ENCODE measurements at places on chromosomes 16 and 17. TPM values are rescaled to one million over a fixed set of nuclear protein-coding genes. Genes with fewer than 3 reads are reported as not detected.

- peak; percentile 39 for DNase-seq
Observed at GRCh38 chr16:48014349-48015135, 141.3 kb downstream of the ABCC12 start.

DNA sequence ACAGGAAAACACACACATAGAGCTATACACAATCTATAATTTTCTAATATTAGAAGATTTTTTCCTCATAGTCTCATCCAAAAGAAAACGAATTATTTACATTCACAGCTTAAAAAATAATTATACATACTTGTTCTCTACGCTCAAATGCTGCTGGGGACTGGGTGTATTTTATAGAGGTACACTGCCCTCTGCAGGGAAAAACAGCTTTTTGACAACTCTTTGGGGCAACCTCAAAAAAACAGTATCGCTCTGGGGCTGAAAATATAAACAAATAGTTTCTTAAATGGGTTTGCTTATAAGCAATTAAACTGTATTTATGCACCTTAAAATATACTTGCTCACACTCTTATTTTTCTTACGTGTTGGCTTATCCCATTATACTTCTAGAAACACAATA is 261.8 kb upstream of the PSMD7 start:
- DNase-seq, result peak; percentile 32

DNA sequence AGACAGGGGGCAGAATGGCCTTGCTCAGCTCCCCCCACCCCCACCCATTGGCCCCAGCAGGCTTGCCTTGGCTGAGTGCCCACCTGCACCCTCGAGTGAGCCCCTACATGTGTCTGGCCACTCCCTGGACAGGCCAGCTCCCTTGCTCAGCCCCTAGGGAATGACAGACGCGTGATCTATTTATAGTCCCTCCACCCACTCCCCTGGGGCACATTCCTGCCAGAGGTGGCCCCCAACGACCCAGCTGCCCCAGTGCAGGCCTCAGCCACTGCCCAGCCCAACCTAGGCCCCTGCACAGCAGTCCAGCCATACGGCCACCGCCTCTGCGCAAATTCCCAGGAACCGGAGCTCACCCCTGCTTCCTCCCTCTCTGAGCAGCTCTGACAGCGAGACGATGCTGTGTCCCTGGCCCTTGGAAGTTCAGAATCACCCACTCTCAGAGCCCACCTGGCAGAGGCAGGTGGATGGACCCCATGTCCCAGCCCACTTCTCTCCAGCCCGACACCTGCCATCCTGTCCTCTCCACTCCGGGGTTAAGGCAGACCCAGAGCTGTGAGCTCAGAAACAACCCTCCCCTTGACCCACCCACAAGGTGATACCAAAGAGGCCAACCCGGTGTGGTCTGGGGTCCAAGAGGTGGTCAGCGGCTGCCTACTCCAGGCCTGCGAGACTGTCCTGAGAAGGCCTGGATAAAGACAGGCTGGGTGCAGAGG is 11.5 kb upstream of the P2RX1 start:
- no peak for DNase-seq

DNA sequence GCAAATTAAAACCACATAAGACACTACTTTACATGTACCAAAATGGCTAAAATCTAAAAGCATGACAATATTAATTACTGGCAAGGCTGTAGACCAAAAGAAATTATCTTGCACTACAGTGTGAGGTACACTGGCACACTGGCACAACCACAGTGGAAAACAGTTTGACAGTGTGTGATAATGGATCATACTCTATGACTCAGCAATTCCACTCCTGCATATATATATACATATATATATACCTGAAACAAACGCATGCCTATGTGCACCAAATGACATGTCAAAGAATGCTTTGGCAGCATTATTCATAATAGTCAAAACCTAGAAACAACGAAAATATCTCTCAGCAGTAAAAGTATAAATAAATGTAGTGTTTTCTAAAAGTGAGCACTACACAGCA is 4.6 kb upstream of the DYNLRB2 start:
- DNase-seq, result no peak

DNA sequence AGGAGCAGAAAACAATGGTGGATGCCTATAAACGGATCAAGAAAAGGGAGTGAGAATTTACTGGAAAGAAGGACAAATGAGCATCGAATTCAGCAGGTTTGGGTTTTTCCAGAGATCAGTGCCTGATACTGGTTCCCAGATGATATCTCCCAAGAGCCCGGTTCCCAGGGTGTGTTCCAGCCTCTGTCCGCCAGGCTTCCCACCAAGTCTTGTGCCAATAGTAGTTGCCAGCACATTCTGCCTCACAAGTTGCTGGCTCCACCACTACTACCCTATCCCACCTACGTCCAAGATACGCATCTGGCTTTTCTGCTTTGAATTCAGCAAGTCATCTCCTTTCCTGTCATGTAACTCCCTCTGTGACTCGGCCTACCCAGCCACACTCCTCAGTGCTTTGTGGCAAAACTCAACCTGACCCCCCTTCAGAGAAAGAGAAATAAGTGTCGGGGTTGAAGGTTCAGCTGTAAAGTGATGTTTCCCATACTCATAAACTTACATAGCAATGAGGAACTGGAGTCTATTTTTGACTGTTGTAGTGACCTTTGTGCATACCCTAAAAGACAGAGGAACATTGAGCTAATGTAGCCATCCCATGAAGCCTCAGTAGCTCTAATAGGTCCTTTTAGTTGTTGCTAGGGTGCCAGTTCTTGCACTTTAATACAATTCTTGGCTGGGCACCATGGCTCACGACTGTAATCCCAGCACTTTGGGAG is 277.0 kb downstream of the IRX3 start:
- no peak for DNase-seq

- peak; percentile 4 for DNase-seq
Observed at GRCh38 chr17:13813347-13814240, 211.9 kb upstream of the HS3ST3A1 start.

GRCh38 chr17:34728771-34729310 is 149.5 kb downstream of the TMEM132E start:
- peak; percentile 70 for DNase-seq

DNA sequence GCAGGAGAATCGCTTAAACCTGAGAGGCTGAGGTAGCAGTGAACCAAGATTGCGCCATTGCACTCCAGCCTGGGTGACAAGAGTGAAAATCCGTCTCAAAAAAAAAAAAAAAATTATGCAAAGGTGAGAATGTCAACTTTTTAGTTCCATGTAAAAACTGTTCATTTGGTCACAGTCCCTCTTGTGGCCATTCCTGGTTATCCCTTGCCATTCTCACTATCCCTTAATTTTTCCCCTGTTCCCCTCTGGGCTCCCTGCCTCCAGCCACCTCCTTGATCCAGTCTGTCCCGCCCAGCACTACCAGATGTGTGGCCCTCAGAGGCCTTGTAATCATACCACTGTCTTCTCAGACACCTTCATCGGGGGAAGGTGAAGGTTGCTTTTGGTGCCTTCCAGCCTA is 23.4 kb downstream of the DCAF7 start:
- peak; percentile 27 for DNase-seq

DNA sequence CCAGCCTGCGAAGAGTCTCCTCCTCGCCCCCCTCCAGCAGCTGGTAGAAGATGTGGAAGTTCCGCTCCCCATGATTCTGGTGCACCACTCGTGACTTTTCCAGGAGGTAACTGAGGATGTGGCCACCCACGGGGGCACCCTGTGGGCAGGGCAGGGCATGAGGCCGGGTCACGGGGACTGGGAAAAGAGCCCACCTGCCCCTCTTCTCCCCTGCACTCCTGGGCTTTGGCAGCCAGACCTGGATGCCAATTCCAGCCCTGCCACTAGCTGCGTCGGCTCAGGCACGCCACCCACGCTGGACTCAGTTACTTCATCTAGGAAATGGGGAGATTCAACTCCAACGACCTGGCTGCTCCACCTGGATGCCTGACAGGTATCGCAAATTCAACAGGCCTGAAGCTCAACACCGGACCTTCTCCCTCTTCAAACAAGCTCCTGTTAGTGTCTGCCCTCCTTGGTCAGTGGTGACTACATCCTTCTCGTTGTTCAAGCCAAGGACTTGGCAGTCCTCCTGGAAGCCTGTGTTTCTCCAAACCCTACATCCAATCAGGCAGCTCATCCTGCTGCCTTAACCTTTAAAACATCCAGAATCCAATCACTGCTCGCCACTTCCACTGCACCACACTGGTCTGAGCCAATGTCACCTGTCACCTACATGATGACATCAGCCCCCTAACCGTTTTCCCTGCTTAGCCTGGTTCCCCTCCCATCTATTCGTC is 11.6 kb downstream of the MYO1C start:
- no peak for DNase-seq

GRCh38 chr16:28104404-28104803 is 40.9 kb upstream of the GSG1L start:
- no peak for DNase-seq

DNA sequence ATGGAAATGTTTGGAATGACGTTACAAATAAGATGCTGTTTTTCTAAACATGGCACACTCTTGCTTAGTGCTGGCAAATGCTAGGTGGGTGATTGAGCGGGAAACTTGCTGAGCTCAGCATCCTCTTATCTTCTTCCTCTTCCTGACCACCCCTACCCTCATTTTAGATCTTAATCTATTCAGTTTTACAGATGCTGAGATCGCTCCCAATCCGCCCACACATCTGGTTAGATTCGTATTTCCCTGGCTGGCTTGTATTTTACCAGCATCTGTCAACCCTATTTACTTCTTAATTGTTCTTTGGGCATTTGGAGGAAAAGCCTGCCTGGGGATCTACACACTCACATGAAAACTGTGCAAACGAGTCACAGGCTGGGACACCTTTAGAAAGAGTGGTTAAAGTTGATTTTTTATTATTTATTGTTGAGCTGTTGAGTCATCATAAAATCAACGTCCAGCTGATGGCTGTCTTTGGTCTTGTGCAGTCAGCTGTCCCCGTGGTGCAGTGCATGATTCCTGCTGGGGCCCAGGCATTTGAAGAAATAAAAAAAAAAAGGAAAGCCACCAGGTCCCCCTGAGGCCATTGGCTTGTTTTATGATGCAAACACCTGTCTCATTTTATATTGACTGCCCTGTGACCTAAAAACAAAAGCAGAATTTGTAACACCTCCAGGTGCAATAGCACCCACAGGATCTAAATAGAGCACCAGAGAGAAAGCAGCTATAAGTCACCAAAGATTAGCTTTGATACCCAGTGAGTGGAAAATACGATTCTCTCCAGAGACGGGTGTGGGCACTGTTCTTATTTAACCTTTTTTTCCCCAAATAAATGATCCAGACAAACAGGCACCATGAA is 258.6 kb downstream of the HS3ST3B1 start:
- DNase-seq, result no peak

DNA sequence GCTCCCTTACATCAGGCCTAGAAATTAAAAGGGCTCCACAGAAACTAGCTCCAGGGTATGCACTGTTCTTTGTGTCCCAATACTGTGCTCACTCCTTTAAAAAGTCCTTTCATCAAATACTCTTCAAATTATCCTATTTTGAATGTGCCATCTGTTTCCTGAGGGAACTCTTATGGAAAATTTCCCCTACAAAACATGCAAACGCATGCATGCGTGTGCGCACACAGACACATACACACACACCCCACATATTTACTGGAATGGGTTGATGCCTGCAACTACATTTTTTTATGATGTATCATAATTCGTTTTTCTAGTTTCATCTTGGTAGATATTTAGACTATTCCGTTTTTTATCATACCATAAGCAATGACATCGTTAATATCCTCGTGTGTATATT is 351.2 kb upstream of the KIF2B start:
- DNase-seq, result no peak

- no peak for DNase-seq
Observed at GRCh38 chr17:56751145-56751738, 82.5 kb downstream of the C17orf67 start.

DNA sequence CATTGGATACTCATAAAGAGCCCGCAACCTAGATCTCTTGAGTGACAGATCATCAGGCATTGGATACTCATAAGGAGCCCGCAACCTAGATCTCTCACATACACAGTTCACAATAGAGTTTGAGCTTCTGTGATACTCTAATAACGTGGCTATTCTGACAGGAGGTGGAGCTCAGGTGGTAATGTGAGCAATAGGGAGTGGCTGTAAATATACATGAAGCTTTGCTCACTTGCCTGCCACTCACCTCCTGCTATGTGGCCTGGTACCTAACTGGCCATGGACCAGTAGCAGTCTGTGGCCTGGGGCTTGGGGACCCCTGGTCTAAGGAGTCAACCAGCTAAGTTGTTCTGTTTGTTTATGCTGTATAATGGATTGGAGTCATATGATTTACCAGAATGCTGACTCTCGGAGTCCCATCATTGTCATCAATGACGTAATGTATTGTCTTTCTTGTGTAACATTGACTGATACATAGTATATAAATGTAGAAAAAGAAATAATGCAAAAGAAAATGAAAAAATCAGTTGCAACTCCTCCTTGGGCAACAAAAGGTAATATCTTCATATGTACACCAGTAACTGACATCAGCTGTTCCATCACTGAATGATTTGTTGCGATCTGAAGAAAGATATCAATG is 17.5 kb downstream of the ABCA9 start:
- DNase-seq, result no peak

Gene NUP85
- 61.7 TPM for total RNA-seq

Gene FBXW10
- total RNA-seq, result not detected

Gene TBKBP1
- 16.3 TPM for total RNA-seq

Gene WNK4
- 0.24 TPM for total RNA-seq

Data from H7 (cell line).